ENCODE measurements at places on chromosomes 13 and 19.

- no peak for DNase-seq
Observed at GRCh38 chr13:26699197-26699490, 61.4 kb downstream of the GPR12 start.

- no peak for DNase-seq
Observed at GRCh38 chr19:42018503-42019193, 24.6 kb upstream of the ATP1A3 start.

DNA sequence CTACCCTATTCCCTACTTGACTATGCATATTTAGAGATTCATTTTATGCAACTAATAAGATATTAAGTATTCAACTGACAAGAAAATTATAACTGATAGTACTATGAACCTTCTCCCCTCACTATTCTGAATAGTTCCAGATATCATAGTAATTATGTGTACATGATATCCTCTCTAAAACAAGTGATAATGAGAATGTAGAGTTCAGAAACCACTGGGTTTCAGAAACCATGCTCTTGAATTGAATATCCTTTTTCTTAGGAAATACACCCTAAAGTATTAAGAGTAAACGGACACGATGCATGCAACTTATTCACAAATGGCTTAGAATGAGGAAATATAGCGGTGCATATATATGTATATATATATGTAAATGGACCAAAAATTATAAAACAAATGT is 160.9 kb downstream of the TBC1D4 start:
- DNase-seq, result no peak

DNA sequence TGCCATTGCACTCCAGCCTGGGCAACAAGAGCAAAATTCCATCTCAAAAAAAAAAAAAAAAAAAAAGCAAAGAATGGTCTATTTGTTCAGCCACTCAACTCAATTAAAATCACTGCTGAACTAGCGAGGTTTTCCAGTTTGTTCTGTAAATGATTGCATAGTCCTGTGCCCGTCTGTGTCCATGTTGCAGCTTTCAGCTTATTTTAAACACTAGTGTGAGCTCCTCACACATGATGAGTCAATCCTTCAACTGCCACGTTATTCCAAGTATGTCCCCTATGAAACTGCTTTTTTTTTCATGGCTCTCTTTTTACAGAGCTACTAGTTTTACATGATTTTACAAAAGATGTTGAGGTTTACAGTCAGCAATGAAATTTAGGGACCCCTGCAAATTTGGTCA is 12.2 kb downstream of the SUGP2 start:
- no peak for DNase-seq

DNA sequence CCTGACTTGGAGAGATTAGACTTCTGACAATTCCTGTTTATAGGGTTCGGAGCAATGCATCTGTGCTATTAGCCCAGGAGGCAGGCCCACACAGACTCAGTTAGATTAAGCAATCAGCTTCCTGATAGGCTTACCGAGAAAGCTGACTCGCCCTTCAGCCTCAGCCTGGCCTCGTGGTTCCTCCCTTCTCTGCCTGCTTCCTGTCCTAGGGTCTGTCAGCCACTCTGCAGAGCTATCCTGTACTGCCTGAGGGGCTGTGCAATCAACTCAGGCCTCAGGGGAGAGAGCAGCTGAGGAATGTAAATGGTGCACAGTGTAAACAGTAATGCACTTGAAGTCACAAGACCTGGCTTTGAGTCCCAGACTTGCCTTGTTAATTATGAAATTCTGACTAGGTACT is 30.7 kb downstream of the HTR2A start:
- DNase-seq, result no peak

DNA sequence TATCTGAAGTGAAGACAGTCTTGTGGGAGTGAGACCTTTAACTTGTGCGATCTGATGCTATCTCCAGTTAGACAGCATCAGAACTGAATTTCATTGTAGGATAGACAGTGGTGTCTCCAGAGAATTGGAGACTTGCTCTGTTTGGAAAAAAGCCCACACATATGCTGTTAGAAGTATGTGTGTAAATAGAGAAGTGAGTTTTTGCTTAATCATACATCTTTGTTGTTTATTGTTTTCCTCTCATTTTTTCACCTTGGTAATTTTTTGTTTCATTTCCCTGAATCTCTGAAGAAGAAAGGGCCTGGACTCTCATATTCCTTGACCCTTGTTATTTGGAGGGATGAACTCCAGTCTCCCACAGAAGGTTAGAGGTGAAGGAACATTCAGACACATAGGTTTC is 21.8 kb downstream of the FPR3 start:
- no peak for DNase-seq

GRCh38 chr19:40641281-40641680 is 40.1 kb downstream of the LTBP4 start:
- DNase-seq, result no peak

DNA sequence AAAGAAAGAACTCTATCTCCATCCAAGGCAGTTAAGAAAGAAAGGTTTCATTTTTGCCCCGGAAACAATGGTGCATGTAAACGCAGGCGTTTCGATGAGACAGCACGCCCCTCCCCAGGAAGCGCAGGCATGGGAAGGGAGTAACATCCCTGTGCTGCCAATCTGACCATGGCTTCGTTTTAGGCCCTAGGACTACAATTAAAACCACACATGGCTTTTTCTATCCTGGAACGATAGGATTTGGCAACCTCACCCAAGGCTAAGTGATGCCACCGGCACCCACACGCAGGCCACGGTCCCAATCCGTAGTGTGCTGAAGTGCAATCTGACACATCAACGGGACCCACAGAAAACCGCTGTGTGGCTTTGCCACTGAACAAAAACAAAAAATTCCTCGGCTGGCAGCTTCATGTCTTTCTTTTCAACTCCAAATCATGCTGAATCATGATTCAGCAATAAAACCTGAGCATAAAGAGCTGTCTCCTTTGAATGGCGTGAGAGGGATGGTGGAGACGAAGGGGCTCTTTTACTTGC is 24.2 kb downstream of the RANBP3 start:
- peak; percentile 56 for DNase-seq
